ENCODE measurements at places on chromosomes 2 and 18.

DNA sequence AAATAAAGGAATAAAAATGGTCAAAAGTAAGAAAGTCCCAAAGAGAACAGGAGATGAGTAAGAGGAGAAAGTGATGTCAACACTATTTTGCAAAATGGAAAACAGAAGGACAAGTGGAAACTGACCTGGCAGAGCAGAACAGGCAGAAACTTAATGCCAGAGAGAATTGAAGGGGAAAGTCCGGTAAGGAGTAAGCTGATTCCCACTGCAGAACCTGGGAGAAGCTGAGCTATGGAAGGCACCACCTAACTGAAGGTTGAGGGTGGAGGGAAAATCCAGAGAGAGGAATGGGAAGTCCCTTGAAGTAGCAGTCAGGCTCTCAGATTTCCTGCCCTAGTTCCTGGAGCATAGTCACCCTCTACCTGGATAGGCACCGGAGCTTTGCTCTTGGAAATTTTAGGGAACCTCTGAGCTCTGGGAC is 59.8 kb downstream of the MOGAT1 start:
- DNase-seq = no peak

DNA sequence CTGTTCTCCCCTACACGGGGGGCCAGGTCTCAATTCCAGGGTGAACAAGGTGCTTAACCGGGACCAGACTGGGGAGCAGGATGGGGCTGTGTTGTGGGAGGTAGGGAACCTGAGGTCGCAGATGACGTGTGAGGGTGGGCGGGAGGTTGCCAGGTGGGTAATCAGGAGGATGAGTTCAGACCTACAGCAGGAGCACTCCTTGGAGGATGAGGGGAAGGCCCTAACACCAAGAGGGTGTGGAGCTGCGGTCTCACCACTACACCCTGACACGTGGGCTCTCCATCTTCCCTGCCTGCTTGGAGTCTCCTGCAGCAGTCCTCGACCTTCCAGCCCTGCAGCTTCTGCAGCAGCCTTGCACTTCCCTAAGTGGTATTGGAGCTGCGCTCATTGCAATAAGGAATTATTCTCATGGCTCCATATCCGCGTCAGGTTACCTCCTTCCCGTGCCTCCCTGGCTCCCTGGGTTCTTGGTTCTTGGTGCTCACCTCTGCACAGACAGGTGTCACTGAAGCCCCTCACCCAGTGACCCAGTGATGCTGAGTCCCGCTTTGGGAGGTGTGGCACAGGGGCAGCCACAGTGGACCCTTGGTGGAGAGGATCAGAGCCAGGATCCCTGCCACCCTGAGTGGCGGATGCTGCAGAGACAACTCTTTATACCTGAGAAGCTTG is 15.5 kb downstream of the SH3BP4 start:
- no peak for DNase-seq

- DNase-seq = no peak
Measured at GRCh38 chr18:48640566-48641270, 101.9 kb downstream of the CTIF start.

GRCh38 chr2:227320305-227321094 is 4.6 kb upstream of the MFF start:
- no peak for DNase-seq
